ENCODE measurements at places on chromosomes 7 and 10.

- DNase-seq, result no peak
These were observed 42.4 kb upstream of the FAM20C start for GRCh38 chr7:149791-150636.

- no peak for DNase-seq
These were observed 465.1 kb downstream of the ATRNL1 start for GRCh38 chr10:115558252-115558651.

DNA sequence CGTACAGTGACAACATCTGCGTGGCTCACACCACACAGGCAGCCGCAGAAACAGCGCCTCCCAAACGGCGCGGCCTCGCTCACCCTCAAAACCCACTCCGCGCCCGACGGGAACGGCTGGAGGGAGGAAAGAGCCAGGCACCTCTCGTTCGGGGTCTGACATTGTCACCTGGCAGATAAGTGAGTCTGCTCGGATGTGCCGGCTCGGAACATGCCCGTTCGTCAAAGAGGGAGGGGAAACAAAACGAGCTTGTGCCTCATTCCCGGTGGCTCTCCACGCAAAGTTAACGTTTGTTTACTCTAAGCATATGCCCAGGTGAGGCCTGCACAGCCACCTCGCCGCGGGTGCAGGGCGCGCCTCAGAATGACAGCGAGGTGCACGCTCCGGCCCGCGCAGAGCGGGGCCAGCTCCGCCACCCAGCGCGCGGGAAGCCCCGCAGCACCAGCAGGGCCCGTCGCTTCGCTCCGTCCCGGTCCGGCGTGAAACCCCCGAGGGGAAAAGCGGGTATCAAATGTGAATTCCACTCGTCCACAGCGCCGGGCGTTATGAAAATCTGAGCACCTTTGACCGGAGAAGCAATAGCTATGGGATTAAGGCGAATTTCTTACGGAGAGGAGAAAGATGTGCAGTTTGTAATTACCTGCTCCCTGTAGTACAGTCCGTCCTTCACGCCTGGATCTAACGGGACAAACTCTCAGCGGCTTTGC is 13.1 kb downstream of the CNPY1 start:
- no peak for DNase-seq

DNA sequence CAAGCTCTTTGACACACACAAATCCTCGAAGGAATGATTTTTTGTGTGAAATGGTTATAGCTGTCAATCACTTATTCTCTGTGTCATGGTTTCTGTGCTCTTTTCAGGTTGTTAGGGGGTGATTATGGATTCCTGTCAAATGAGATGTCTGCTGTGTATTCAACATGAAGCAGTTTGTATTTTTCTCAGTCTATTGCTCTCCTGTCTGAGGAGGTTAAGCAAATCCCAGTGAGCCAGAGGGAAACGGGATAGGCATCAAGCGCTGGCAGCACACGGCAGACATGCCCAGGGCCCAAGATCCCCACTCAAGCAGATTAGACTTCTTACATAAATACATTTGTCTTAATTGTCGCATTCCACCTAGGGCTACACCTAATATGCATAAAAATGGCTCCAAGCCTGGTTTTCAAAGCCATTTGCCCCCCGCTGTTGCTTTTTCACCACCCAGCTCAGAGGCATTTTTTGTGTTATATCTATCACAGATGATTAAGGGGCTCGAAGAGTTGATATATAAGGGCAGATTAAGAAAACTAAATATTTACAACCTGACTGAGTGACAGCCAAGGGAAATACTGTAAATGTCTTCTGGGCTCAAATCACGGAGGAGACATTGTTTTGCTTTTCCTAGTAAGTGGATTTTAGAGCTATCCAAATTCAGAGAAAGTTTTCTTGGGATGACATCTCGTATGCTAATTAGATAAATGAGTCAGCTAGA is 192.7 kb upstream of the LRGUK start:
- DNase-seq, result no peak

- DNase-seq, result no peak
These were observed 87.2 kb downstream of the CALD1 start for GRCh38 chr7:134866617-134867016.

- no peak for DNase-seq
These were observed 45.5 kb downstream of the ABCC2 start for GRCh38 chr10:99827936-99828335.
